ENCODE measurements at places on chromosomes 13 and 19. TPM values are rescaled to one million over a fixed set of nuclear protein-coding genes. Genes with fewer than 3 reads are reported as not detected.
A peak's percentile ranks its signal among the peaks of the same experiment; 100 is the strongest.

The S1PR5 gene
- not detected for total RNA-seq

The NLRP4 gene
- not detected for total RNA-seq

- no peak overlapping the region for H3K4me3 ChIP-seq
- DNase-seq = no peak
- peaks cover 60% of the 10 kb centered on the region for H3K4me1 ChIP-seq
Measured at GRCh38 chr19:5951338-5951861, 26.5 kb downstream of the RANBP3 start.

- H3K4me1 ChIP-seq = peaks cover 4% of the 10 kb centered on the region
- DNase-seq = no peak
- H3K27me3 ChIP-seq = peaks cover 14% of the 10 kb centered on the region
- H3K27ac ChIP-seq = peak overlapping the region; percentile 23
- no peak overlapping the region for H3K4me3 ChIP-seq
Measured at GRCh38 chr19:8611391-8611876, 919 bp upstream of the ADAMTS10 start.

- no peak overlapping the region for H3K4me3 ChIP-seq
- no peaks in the 10 kb centered on the region for H3K27me3 ChIP-seq
- H3K4me1 ChIP-seq = no peaks in the 10 kb centered on the region
- H3K27ac ChIP-seq = no peak overlapping the region
- no peak for DNase-seq
- no peaks in the 10 kb centered on the region for H3K36me3 ChIP-seq
Measured at GRCh38 chr19:34416021-34416545, 11.9 kb downstream of the PDCD2L start.

DNA sequence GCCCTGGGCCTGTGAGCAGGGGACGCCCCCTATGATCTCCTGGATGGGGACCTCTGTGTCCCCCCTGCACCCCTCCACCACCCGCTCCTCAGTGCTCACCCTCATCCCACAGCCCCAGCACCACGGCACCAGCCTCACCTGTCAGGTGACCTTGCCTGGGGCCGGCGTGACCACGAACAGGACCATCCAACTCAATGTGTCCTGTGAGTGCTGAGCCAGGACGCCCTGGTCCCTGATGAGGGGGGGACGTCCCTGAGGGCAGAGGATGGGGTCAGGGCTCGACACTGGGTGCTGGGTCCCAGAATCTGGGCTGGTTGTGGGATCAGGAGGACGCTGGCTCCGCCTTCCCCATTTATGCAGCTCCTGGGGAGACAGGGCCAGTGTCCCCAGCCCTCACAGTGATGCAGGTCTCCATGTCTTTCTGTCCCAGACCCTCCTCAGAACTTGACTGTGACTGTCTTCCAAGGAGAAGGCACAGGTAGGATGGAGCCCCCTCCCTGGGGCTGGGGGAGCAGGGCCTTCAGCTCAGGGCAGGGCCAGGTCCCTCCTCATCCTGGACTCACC lies 2.5 kb downstream of the SIGLEC7 start:
- no peaks in the 10 kb centered on the region for H3K36me3 ChIP-seq
- no peaks in the 10 kb centered on the region for H3K27me3 ChIP-seq
- no peaks in the 10 kb centered on the region for H3K4me1 ChIP-seq
- H3K27ac ChIP-seq = no peak overlapping the region

Measured in gastrocnemius medialis (tissue), 4 donors.